ENCODE measurements at places on chromosomes 1 and 21.
A peak's percentile ranks its signal among the peaks of the same experiment; 100 is the strongest.

DNA sequence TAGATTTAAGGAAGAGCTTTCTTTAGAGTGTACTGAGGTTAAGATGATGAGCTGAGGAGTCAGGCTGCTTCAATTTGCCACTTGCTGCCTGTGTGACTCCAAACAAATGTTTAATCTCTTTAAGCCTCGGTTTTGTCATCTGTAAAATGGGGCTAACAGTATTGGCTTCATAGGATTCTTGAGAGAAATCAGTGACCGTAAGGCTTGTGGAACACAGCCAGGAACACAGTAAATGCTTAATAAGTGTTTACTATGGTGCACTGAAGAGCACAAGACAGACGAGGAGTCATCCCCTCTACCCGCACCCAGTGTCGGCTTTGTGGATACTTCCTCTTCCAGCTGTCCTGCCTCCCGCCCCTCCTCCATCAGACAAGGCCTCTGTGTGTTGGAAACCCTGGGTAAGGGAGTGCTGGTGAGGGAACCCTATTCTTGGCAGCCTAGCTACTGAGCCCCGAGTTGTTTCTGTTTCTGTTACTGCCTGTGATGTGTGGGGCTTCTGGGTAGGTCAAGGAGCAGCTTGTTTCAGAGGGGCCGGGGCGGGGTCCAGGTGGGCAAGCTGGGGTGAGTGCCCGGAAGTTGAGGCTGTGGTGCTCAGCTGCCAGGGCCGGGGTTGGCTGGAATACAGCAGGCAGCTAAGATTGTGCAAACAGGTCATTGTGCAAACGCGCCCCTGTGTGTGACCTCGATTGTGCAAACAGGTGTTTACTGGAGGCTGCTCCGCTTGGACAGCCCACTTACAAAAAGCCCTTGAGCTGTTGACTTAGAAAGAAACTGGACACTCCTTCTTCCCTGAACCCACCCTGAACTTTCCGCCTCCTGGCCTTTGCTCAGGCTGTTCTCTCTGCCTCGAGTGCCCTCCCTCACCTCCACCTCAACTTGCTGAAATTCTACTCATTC, 4.0 kb upstream of the CSF3R start:
- DNase-seq = peak; percentile 89

- no peak for DNase-seq
Measured at GRCh38 chr21:38129711-38130110, 127.1 kb upstream of the KCNJ15 start.

- DNase-seq = no peak
Measured at GRCh38 chr1:111551623-111552411, 48.4 kb upstream of the ADORA3 start.

DNA sequence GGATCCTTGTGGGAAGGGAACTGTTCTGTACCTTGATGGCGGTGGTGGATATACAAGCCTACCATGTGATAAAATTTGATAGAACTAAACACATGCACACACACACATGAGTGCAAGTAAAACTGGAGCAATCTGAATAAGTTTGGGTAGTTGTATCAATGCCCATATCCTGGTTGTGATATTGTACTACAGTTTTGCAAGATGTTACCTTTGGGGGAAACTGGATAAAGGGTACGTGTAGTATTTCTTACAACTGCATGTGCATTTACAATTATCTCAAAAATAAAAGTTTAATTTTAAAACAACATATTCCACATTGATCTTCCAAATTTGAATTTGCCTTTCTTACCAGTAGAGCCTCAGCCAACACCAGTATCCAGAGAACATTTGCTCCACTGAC, 99.6 kb downstream of the DTL start:
- no peak for DNase-seq

GRCh38 chr1:228830185-228830953, 95.1 kb downstream of the RHOU start:
- no peak for DNase-seq

DNA sequence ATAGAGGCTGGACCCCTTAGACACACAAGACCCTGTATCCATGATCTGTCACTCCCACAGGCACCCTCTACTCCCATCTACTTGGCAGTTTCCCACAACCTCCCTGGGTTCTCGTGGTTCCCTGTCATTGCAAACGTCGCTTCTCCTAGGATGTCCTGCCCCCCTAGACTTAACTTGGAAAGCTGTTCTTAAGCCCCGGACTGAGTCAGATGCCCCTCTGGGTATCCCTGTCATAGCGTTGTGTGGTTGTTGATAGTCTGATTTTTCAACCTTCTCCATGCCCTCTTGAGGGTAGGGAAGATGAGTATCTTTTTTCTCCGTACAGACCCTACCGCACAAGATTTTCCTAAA, 11.8 kb downstream of the RCC1 start:
- DNase-seq = no peak

GRCh38 chr1:160453443-160453842, 53.1 kb downstream of the VANGL2 start:
- DNase-seq = no peak

- no peak for DNase-seq
Measured at GRCh38 chr1:87108814-87109411, 194.5 kb downstream of the HS2ST1 start.

DNA sequence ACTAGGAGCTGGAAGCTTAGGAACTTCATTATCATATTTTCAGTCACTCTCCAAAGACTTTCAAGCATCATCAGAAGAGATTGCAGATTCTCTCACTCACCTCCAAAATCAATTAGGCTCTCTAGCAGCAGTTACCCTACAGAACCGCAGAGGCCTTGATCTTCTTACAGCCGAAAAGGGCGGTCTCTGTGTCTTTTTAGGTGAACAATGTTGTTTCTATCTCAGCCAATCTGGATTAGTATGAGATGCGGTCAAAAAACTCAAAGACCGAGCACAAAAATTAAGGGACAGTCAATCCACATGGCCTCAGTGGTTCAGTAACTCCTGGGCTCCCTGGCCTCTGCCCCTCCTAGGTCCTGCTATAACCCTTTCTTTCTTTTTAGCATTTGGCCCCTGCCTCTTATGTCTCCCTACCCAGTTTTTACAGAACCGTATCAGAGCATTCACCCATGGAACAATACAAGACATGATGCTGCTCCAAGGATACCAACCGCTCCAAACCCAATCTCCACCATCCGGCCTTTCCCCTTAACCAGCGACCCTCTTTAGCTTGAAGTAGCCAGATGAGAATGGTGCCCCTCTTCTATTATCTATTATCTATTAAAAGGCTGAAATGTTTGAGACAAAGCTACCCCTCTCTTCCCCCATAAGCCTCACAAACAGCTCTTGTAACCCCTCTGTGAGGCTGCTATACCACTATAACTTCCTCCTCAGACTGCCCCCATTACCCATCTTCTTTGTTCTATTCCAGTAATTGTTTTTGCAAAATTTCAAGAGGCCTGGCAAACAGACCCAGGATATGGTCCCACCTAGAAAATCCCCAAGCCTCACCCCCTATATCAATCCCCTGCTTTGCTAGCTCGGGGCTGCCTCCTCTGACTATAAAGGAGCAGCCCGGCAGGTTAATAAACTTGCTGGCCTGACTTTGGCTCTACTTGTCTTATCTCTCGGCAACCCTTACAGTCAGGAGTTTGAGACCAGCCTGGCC, 18.7 kb upstream of the CA6 start:
- DNase-seq = no peak

- DNase-seq = no peak
Measured at GRCh38 chr1:203213126-203213525, 16.3 kb downstream of the CHIT1 start.

DNA sequence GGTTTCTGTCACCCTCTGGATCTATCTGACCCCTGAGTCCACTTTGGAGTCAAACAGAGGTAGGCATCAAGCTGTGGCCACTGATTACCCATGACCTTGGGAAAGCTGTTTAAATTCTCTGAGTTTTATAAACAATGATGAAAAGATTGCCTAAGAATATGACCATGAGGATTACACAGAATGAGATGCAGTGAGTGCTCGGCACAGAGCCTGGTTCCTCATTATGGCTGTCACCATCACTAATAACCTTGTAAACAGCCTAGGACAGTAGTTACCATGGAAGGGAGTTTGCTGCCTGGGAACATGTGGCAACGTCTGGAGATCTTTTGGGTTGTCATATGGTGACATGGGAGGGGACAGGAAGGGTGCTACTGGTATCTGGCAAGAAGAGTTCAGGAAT, 248.3 kb upstream of the KAZN start:
- no peak for DNase-seq

GRCh38 chr1:39683591-39684312, 7.5 kb downstream of the HPCAL4 start:
- no peak for DNase-seq

DNA sequence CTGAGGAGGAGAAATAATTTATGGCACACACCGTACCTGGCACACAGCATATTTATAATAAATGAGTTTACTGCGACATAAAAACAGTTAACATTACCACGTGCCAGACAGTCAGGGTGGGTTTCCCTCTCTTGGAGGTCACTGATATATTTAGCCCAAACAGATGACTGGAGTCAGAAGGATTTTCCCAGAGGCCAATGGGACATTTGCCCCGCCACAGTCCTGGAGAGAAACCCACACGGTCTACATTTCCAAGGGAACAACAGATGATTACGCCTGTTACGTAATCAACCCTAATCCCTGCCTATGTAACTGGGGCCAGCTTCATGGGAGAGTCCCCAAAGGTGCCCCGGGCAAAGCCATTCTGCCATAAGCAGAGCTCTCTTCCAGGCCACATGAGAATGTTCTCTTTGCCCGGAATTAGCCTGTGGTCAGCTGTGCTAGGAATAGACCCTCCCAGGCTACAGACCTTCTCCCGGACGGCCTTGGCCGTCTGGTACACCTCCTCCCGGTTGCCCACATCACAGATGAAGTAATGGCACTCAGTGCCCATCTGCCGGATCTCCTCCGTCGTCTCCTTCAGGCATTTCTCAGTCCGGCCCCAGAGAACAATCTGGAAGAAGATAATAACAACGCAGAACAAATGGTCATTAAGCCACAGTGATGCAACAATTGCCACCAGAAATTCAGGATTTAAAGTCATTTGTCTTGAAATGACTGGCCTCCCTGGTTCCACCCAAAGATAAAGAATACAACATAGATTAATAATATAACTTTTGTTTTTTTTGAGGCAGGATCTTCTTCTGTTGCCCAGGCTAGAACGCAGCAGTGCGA, 37.7 kb downstream of the DHRS3 start:
- no peak for DNase-seq

GRCh38 chr1:104795931-104796330, 1046.2 kb downstream of the AMY1C start:
- no peak for DNase-seq

DNA sequence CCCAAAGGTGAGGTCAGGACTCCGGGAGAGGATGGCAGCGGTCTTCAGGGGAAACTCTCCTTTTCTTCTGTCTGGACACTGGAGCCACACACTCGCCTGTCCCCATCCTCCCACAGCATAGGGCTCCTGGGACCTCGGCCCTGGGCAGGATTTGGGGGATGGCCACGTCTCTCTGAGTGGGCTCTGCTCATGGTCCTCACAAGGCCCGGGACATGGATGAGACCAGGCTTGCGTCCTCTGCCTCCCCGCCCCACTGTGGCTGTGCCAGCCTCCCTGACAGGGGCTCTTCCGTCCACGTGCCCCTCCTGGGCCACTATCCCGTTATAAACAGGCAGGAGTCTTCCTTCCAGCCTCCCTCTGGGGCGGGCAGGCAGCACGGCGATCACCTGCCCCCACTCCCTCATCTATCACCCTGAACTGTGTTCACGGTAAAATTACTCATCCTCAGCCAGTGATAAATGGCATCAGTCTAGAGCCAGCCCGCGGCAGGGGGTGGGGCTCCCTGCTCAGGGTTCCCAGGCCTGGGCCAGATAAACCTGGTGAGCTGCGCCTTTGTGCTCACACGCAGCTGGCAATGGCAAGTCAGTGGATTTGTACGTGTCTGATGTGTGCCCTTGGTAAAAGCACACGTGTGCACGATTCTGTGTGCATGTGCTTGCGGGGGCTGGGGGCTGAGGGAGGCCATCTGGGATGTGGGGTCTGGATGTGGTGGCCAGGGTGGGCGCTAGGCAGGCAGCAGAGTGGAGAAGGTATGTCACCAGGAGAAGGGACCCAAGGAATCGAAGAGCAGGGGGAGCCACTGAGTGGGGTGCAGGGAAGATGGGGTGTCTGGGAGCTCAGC, 12.6 kb upstream of the SAMD11 start:
- no peak for DNase-seq

DNA sequence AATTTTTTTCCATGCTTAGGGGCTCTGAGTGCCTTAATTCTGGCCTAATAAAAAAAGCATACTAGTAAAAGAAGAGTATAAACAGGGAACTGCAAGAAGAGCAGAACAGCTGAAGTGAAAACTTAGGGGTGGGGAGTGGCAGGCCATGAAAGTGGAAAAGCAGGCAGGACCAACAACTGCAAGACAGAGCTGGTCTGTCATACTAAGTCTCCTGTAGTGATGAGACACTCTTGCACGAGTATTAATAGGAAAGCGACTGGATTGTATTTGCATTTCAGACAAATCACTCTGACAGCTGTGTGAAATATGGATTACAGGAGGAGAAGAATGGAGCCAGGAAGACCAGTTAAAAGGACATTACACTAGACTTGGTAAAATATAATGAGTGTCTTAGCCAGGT, 449.9 kb downstream of the NUF2 start:
- DNase-seq = no peak

- DNase-seq = no peak
Measured at GRCh38 chr1:37010011-37010410, 24.3 kb downstream of the GRIK3 start.

DNA sequence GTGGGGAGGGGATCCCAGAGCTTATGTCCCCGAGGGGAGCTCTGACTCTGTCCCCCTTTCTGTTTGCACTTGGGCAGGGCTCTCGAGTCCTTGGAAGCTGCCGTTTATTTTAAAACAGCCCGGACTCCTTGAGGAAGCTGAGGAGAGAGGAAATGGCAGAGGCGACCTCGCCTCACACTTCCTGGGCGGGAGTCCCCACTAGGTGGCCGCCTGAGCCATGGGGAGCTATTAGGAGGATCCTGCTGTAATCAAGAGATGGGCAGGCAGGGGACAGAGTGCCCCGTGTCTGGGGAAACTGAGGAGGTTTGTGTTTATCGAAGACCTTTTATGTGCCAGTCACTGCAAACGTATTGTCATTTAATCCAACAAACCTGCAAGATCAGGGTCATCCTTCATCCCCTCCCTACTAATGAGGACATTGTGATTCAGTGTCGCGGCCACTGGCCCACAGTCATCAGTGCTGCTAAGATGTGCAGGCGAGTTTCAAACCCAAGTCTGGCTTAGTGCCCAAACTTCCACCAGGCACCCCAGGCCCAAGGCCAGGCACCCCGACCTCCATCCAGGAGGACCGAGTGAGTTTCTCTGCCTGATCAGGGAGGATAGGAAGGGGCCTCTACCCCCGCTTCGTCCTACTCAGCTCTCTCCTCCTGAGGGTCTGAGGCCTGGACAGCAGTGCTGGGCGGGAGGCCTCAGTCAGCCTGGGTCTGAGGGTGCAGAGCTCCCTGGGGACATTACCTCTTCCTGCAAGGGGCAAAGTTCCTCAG, 316.9 kb upstream of the VAMP3 start:
- DNase-seq = peak; percentile 62

All from suppressor macrophage (primary cell).